ENCODE measurements at places on chromosomes 3 and 15.

DNA sequence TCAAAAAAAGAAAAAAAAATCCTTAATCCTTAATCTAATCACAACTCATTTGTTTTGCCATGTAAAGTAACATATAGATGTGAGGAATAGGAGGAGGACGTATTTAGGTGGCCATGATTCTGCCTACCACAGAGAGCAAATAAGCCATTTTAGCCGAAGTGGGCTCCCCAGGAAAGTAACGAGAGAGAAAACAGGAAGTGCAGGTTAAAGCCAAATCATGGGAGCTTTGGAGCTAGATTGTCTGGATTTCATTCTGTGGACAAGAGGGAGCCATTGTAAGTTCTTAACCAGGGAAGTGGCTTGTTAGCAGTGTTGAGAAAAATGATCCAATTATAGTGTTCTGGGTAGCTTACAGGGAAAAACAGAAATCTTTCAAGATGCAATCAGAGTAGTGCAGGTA lies 9.4 kb downstream of the TMOD2 start:
- DNase-seq, result no peak

- no peak for DNase-seq
Measured at GRCh38 chr15:74206801-74207281, 4.3 kb upstream of the STRA6 start.

DNA sequence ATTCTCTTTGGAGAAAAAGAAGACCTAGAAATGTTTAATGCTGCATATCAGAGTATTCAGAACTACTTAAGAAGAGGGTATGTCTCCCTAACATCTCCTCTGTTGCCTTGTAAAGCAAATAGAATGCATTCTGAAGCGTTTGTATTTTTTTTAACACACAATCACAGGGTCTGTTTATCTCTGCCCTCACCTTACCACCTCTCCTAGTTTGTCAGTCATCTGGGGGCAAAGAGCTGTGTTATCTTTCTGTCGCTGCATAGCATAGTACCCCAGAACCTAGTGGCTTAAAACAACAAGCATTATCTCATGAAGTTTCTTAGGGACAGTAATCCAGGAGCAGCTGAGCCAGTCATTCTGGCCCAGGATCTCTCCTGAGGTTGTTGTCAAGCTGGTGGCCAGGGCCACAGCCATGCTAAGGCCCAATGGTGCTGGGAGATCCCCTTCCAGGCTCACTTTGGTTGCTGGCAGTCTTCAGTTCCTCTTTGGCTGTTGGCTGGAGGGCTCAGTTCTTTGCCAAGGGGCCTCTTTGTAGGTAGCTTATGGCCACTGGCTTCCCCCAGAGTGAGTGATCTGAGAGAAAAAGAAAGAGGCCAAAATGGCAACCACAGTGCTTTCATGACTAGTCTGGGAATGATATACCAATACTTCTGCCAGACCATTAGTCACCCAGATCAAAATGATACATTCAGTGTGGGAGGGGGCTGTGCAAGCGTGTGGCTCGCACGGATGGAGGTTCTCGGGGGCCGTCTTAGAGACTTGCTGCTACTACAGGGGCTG lies 17.8 kb downstream of the EDEM1 start:
- no peak for DNase-seq

GRCh38 chr3:7618606-7619005 lies 757.7 kb downstream of the GRM7 start:
- DNase-seq, result no peak

GRCh38 chr3:187770224-187770623 lies 25.0 kb upstream of the BCL6 start:
- no peak for DNase-seq

DNA sequence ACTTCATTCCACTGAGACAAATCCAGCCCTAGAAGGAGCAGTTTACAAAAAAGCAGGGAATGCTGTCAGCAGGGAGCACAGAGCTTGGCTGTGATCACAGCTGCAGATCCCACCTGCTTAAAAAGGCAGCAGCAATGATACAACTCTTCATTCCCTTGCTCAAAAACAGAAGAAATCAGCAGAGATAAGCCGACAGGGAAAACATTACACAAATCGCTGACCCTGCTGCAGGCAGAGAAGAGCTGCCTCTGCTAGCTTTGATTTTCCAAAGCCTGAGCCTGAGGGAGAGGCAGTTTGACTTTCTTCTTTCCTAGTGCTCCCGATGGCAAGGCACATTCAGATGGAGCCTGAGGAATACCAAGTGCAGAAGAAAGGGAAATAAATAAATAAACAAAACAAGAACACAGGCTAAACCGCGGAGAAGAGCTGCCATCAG lies 80.2 kb downstream of the SHQ1 start:
- no peak for DNase-seq

DNA sequence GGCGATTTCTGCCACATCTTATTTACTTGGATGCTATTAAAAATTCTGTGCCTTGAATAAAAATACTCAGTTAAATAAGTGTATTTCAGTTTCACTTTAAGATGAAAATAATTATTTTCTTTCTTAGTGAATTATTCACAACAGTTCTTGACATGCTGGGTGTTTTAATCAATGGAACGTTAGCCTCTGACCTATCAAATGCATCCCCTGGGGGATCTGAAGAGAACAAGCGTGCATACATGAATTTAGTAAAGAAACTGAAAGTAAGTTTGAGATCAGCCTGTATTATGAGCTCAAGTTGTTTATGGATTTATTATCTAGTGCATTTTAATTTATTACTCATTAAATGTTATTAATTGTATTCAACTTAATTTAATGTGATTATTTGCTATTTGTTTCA lies 597 bp downstream of the P2RY12 start:
- no peak for DNase-seq

DNA sequence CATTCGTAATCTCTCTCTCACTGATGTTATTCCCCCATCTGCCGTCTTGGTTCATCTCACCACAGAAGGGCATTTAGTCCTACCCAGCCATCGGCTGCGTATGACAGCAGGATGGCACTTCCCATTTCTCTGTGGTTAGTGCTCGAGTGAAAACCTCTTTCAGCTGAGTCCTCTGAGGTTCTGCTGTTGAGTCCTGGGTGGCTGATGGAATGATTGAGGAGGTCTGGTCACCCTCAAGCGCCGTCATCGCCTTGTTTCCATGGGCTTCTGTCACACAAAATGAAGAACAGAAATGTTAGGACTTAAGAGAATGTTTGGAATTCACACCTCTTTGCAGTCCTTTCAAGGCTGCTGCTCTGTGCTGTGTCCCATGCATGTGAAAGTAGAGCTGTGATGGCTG lies 9.4 kb upstream of the SACM1L start:
- DNase-seq, result no peak

GRCh38 chr3:124952282-124952855 lies 17.8 kb upstream of the MUC13 start:
- no peak for DNase-seq

GRCh38 chr3:64399205-64399800 lies 174.0 kb upstream of the PRICKLE2 start:
- no peak for DNase-seq

DNA sequence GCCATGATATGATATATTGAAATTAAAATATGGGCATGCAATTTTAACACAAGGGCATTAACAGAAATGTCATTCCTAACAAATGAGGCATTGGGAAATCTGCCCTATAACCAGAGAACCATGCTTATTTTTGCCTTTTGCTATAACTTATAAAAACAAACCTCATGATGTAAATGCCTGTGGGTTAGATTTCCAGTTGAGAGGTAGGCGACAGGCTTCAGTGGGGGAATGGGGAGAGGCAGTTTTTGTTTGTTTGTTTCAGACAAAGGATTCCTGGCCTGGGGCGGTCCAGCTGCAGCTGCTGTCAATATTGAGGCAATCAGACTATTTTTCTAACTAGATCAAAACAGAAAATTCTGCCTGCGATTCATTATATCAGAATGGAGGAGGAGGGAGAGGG lies 490.4 kb upstream of the CFAP20DC start:
- no peak for DNase-seq

- DNase-seq, result no peak
Measured at GRCh38 chr3:143901105-143901504, 52.8 kb upstream of the SLC9A9 start.

- no peak for DNase-seq
Measured at GRCh38 chr3:151085889-151086483, 522 bp downstream of the MED12L start.

DNA sequence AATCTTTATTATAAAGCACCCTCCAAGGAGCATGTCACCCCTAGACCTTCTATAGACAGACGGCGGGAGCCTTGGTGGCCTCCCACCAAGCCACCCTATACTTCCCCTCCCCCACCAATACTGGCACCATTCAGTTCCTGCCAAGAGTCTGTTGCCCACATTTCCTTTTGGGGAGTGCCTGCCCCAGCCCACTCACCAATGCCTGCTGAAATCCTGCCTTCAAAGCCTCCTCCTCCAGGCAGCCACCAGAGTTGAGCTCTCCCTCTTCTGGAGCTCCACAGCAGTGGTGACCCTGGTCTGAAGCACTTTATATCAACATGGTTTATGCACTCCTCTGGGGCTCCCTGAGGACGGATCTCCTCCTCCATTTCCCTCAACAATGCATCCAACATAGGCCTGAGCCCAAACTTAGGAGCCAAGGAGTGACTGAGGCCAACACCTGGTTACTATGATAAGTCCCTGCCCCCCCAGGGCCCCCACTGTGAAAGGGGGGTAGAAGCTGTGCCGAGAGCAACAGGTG lies 8.8 kb downstream of the CCDC33 start:
- no peak for DNase-seq
